ENCODE measurements at places on chromosomes 11 and 22. TPM values are rescaled to one million over a fixed set of nuclear protein-coding genes. Genes with fewer than 3 reads are reported as not detected.

- no peak overlapping the region for H3K27ac ChIP-seq
- H3K36me3 ChIP-seq = peaks cover 13% of the 10 kb centered on the region
- no peak for DNase-seq
- H3K4me3 ChIP-seq = no peak overlapping the region
- H3K4me1 ChIP-seq = no peaks in the 10 kb centered on the region
- no peaks in the 10 kb centered on the region for H3K27me3 ChIP-seq
Observed at GRCh38 chr22:38489561-38490145, 16.5 kb downstream of the DDX17 start.

BATF2 gene
- total RNA-seq = 2.5 TPM

DNA sequence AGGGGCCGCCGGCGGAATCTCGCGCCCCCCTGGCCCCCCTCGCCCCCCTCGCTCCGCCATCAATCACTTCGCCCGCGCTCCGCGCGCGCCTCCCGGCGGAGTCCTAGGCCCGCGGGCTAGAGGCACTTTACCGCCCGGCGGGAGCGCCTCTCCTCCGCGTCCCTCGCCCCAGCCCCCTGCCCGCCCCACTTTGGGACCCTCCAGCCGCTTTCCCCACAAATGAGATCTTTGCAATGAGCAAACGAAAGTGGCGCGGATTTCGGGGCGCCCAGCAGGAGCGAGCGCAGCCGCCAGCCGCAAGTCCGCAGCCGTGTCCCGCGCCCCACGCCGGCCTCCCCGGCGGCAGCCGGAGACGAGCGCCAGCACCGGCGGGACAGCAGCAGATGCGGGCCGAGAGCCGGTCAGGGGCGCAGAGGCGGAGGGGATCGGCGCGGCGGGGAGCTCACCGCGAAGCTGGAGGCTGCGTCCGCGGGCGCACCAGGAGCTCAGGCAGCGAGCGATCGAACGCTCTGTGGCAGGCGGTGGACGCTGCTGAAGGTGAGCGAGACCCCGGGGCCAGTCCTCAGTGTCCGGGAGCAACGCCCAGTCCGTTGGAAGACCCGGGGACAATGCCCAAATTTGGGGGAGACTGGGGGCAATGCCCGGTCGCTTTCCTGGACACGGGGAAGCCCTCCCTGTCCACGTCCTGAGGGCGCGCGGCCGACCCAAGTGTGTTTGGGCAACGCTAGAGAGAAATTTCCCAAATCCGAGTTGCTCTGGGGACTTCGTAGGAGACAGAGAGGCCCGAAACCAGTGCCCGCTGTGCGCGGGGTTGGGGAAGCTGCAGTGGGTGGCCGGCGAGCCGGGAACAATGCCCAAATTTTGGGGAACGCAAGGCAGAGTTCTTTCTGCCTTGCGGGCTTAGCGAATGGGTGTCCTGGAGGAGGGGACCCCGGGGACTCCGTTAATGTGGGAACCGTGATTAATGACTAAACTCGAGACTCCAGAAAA is 1.5 kb upstream of the IGF2 start:
- H3K4me3 ChIP-seq = no peak overlapping the region
- H3K27ac ChIP-seq = no peak overlapping the region
- H3K36me3 ChIP-seq = no peaks in the 10 kb centered on the region
- H3K27me3 ChIP-seq = no peaks in the 10 kb centered on the region

CELSR1 gene
- total RNA-seq = 2.3 TPM

DNA sequence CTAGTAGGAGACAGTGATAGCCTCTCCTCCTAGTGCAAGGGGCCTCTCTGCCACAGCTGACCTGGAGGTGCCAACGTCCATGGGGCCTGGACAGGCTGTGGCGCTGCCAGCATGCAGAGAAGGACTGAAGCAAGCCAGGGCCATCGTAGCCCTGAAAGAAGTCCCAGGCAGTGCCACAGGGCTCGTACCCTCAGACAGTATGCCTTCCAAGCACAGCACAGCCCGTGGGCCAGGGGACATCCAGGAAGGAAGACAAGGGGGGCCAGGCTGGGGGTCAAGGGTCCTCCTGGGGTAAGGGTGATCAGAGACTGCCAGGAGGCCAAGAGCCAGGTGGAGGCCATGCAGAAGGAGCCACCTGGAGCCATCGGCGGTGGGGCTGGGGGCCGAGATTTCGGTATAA is 20.4 kb upstream of the MOB2 start:
- H3K36me3 ChIP-seq = no peaks in the 10 kb centered on the region
- H3K27ac ChIP-seq = no peak overlapping the region
- H3K27me3 ChIP-seq = no peaks in the 10 kb centered on the region

BAIAP2L2 gene
- total RNA-seq = 0.48 TPM

- H3K4me1 ChIP-seq = no peaks in the 10 kb centered on the region
- H3K27ac ChIP-seq = no peak overlapping the region
- no peak for DNase-seq
- H3K27me3 ChIP-seq = no peaks in the 10 kb centered on the region
Observed at GRCh38 chr11:91263496-91264365, 960.9 kb upstream of the FAT3 start.

DNA sequence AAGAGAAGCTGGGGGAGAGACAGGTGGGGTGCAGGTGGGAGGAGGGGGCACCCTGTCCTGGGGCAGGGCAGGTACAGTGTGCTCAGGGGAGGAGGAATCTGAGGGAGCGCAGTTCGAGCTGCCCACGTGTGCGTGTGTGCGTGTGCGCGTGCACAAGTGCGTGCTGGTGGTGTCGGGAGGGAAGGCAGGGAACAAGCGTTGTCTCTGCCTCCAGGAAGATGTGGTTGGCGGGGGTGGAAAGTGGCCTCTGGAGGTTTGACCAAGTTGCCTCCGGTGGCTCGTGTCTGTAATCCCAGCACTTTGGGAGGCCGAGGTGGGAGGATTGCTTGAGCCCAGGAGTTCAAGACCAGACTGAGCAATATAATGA is 49.9 kb upstream of the THY1 start:
- no peak overlapping the region for H3K27ac ChIP-seq
- H3K4me3 ChIP-seq = no peak overlapping the region
- no peaks in the 10 kb centered on the region for H3K27me3 ChIP-seq
- DNase-seq = no peak

OR8H3 gene
- not detected for total RNA-seq

DNA sequence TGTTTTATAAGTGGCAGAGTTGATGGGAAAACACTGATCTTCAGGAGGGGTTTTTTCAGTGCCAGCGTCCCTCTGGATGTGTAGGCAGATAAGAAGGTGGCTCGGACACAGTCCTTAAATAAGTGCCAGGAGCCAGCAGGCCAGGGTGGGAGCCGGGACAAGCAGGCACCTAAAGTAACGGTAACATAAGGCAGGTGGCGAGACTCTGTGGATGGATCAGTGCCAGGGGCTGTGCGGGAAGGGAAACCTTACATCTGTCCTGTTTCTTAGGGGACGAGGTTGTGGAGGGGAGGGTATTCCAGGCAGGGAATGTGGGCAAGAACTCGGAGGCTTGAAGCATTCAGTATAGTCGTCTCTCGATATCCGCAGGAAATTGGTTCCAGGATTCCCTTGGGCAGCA is 15.9 kb downstream of the BCR start:
- no peaks in the 10 kb centered on the region for H3K36me3 ChIP-seq
- no peaks in the 10 kb centered on the region for H3K4me1 ChIP-seq
- H3K27ac ChIP-seq = no peak overlapping the region
- H3K27me3 ChIP-seq = no peaks in the 10 kb centered on the region

DNA sequence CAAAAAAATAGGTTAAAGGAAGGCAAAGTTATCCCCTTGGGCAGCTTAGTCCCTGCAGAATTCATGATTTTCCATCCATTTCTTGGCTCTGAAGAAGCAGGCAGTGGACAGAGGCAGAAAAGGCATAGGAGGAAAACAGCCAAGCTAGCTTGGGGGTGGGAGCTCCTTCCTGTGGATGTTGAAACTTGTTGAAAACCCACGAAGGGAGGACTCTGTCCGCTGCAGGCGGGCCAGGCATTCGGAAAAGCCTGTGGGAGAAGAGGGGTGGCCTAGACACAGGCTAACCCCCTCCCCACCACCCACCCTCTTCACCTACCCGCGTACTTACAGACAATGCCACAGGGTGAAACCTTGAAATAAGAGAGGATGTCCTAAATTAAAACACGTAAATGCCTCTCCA is 72.1 kb downstream of the C22orf31 start:
- H3K27ac ChIP-seq = no peak overlapping the region
- no peak for DNase-seq
- peaks cover 13% of the 10 kb centered on the region for H3K4me1 ChIP-seq
- no peaks in the 10 kb centered on the region for H3K36me3 ChIP-seq

DNA sequence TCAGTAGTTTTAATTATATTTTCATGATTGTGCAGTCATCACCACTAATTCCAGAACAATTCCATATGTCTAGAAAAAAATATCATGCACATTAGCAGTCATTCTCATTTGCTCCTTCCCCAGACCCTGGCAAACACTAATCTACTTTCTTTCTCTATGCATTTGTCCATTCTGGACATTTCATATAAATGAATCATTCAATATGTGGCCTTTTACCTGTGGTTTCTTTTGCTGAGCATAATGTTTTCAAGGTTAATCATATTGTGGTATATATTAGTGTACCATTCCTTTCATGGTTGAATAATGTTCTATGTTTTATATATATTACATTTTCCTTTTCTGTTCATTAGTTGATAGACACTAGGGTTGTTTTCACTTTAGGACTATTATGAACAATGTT is 811.1 kb upstream of the RAG2 start:
- H3K4me1 ChIP-seq = no peaks in the 10 kb centered on the region
- no peaks in the 10 kb centered on the region for H3K36me3 ChIP-seq
- no peak for DNase-seq
- H3K27ac ChIP-seq = no peak overlapping the region
- no peaks in the 10 kb centered on the region for H3K27me3 ChIP-seq
- H3K4me3 ChIP-seq = no peak overlapping the region

GRCh38 chr11:95545116-95545875 is 244.3 kb downstream of the FAM76B start:
- no peaks in the 10 kb centered on the region for H3K4me1 ChIP-seq
- H3K36me3 ChIP-seq = no peaks in the 10 kb centered on the region
- DNase-seq = no peak

GRCh38 chr11:57546869-57547475 is 9.6 kb downstream of the SMTNL1 start:
- DNase-seq = no peak
- H3K4me3 ChIP-seq = no peak overlapping the region
- H3K4me1 ChIP-seq = no peaks in the 10 kb centered on the region
- H3K27me3 ChIP-seq = no peaks in the 10 kb centered on the region

GLYAT gene
- total RNA-seq = not detected

TRIM51 gene
- total RNA-seq = not detected

GRCh38 chr11:69667619-69668604 is 7.2 kb downstream of the LTO1 start:
- H3K4me3 ChIP-seq = no peak overlapping the region
- peaks cover under 1% of the 10 kb centered on the region for H3K36me3 ChIP-seq
- H3K4me1 ChIP-seq = no peaks in the 10 kb centered on the region
- no peaks in the 10 kb centered on the region for H3K27me3 ChIP-seq
- DNase-seq = no peak

DNA sequence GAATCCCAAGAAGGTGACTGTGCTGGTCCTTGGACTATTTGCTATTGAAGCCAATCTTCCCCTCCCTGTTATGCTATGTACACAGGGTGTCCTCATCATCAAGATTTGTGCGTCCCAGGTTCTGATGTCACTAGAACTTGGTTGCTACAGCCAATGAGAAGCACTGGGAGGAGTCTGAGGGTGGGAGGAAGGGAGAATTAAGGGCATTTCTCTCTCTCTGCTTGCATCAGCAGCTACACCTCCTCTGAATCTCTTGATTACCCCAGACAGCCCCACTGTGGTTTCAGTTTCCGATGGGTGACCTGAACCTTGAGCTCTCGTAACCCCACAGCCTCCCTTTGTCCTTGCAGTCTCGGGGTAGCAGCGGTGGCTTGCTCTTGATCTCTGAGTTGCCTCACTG is 212.4 kb upstream of the SESN3 start:
- H3K4me1 ChIP-seq = no peaks in the 10 kb centered on the region
- DNase-seq = no peak
- H3K4me3 ChIP-seq = no peak overlapping the region
- no peak overlapping the region for H3K27ac ChIP-seq
- H3K27me3 ChIP-seq = no peaks in the 10 kb centered on the region

- peaks cover 2% of the 10 kb centered on the region for H3K27me3 ChIP-seq
- H3K36me3 ChIP-seq = no peaks in the 10 kb centered on the region
- H3K4me3 ChIP-seq = no peak overlapping the region
- H3K27ac ChIP-seq = no peak overlapping the region
- DNase-seq = no peak
- no peaks in the 10 kb centered on the region for H3K4me1 ChIP-seq
Observed at GRCh38 chr22:34946339-34946985, 119.5 kb upstream of the ISX start.

GRCh38 chr11:86524620-86525352 is 147.6 kb downstream of the ME3 start:
- H3K36me3 ChIP-seq = no peaks in the 10 kb centered on the region
- H3K27ac ChIP-seq = no peak overlapping the region
- H3K4me3 ChIP-seq = no peak overlapping the region
- no peak for DNase-seq
- no peaks in the 10 kb centered on the region for H3K27me3 ChIP-seq

DNA sequence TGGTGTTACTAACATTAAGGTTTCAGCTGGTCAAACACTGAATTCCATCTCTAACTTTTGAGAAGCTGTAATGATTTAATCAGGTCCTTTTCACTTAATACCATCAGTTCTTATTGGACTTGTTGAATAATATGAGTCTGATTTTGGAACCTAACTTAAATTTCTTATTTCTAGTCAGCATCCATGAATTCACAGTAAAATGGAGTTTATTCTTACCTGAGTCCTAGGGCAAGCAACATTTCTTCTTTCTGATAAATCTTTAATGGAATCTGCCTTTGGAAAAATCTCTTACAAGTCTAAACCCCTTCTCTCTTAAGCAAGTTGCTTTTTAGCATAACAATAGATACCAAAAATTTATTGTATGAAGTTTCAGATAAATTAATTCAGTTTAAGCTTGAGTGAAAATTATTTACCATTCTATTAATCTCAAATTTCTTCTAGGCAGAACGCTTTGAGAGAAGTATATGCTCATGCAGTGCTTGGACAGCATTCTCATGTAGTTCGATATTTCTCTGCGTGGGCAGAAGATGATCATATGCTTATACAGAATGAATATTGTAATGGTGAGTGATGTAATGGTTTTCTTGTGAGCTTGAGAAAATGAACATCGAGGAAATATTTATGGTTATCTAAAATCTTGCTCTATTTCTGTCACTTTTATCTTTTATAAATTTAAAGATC is 3.4 kb downstream of the WEE1 start:
- no peaks in the 10 kb centered on the region for H3K27me3 ChIP-seq
- H3K36me3 ChIP-seq = no peaks in the 10 kb centered on the region
- no peak for DNase-seq

MTFP1 gene
- 4.4 TPM for total RNA-seq

DNA sequence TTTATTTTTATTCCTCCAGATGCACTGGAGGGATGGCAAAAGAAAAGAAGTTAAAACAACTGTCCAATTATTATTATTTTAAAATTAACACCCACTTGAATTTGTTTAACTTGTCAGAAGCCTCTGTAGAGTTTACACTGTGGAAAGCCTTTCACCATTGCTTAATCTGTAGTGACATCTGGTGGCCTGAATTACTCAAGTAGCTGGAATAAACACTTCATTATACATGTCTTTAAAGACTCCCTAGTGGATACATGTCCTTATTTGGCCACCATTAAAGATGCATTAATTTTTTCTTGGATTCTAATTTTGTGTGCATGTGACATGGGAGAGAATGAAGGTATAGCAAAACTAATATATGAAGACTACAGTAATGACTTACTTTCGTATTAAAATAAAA is 1496.5 kb downstream of the FAM181B start:
- no peaks in the 10 kb centered on the region for H3K27me3 ChIP-seq
- H3K4me1 ChIP-seq = no peaks in the 10 kb centered on the region
- H3K36me3 ChIP-seq = no peaks in the 10 kb centered on the region
- H3K27ac ChIP-seq = no peak overlapping the region
- H3K4me3 ChIP-seq = no peak overlapping the region

- H3K27ac ChIP-seq = no peak overlapping the region
- H3K27me3 ChIP-seq = no peaks in the 10 kb centered on the region
Observed at GRCh38 chr22:43481568-43482317, 69.9 kb downstream of the MPPED1 start.

CFAP300 gene
- total RNA-seq = 5.4 TPM
